Right ventricle myocardium inferior (tissue), 1 donor: ENCODE measurements at places on chromosomes 13 and 19. TPM values are rescaled to one million over a fixed set of nuclear protein-coding genes. Genes with fewer than 3 reads are reported as not detected.
A peak's percentile ranks its signal among the peaks of the same experiment; 100 is the strongest.

- DNase-seq, result no peak
Observed at GRCh38 chr13:113545455-113545930, 39.1 kb upstream of the TFDP1 start.

DNA sequence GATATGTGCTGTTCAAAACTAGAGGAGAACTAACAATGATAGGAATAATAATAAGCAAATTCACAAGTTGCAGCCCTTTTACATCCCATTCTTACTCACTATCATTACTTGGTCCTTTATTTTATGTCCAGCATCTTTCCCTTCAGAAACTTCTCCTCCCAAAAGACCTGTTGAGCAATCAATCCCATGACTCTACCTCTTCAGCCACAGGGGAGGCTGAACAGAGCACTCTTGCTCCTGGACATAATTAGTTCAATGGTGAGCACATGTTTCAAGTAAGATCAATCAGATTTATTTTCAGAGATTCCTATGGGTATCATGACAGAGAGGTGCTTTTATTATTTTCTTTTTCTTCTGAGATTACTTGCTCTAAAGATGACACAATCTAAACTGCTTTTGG is 260.0 kb downstream of the COG6 start:
- DNase-seq, result no peak

DNA sequence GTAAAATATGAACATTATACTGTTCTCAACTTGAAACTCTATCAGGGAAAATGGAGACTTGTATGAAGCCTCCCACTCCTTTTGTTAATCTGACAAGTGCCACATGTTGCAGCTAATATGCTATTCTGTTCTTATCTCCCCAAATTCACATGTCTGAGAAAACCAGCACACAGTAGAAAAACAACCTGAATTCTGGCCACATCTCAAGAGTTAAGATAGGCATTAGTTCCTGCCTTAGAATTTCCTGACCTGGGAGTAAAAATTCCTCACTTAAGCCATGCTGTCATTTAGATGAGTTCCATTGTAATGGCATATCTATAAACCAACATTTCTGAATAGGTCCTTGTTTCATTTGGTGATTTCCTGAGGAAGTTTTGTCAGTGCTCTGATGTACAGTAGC is 1098.5 kb downstream of the EFNB2 start:
- DNase-seq, result no peak

DNA sequence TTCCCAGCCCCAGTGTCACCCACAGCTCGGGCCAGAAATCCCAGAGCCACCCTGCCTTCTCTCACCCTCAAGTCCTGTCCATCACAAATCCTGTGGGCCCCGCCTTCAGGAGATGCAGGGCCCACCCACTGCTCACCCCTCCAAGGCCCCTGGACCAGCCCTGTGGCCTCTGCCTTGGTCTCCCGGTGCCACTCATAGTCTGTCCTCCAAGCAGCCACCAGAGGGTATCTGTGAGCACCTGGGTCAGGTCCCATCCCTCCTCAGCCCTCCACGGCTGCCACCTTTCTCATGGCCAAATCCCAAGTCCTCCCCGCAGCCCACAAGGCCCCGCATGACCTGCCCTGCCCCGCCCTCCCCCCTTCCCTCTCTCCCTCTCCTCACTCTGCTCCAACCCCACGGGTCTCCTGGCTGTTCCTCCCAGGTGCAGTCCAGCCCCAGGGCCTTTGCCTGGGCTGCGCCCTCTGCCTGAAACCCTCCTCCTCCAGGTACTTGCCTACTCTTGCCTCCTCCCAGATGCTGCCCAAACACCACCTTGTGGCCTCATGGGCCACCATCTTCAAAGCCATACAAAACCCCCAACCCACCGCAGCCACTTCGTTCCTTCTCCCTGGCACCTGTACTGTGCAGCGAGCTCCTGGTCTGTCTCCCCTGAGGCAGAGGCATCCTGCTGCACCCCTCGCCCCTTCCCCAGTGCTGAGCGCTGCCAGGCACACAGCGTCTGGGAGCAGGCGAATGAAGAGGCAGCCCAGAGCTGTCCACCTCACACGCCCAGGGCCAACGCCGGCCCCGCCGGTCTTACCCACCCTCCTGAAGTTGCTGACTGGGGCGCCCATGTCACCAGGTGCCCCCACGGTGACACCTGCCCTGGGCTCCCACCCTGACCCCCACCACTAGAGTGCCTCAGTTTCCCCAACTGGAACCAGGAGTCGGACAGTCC is 13.2 kb upstream of the UQCR11 start:
- peak; percentile 48 for DNase-seq

DNA sequence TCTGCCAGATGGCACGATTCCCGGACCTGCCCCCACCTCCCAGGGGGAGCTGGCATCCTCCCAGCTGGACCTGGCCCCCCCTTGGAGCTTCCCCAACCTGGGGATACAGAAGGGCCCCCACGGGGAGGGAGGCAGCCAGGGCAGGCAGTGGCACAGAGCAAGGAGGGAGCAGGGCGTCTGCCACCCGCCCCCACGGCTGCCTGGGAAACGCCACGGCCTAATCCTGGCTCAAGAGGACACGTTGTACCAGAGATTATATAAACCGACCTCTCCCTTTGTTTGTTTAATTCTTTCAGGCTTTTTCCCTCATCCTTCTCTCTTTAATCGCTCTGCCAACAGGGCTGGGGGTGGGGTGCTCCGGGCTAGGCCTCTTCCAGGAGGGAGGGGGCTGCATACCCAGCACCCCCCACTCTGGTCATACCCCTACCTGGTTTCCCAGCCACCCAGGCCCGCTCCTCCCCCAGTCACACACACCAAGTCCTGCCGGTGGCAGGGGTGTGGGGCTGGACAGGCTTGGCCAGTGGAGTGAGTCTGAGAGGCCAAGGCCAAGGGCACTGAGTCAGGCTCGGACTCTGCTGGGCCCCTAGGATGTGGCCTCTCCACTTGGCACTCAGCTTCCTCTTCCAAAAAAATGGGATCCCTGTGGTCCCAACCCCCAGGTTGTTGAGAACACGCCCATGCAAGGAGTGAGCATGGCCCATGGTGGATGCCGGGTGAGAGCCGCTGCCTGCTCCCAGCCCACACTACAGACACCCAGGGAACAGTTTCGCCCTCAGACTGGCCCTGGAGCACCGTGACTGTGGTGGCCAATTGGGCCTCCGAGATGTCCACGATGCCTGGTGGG is 29.5 kb upstream of the NFIC start:
- peak; percentile 92 for DNase-seq

DNA sequence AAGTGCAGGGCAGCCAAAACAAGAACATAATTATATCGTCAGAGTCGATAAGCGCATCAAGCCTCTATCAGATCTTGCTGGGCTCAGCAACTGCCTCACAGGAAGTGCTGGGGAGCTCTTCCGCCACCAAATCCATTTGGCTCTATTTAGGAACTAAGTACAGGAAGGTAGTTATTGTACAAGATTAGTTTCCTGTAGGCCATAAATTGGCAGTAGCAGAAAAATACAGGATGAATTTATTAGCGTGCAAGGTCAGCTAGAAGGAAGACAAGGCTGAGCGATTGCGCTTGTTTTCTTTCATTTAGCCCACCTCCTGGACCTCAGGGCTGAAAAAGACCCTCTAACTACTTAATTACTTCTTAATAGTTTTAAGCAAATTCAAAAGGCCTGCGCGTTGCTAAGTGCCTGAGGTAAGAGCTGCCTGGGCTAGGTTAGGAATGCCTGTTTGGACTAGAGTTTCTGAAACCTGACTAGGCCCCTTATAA is 118.5 kb downstream of the IRS2 start:
- no peak for DNase-seq

- DNase-seq, result no peak
Observed at GRCh38 chr13:102983496-102983895, 82.7 kb downstream of the SLC10A2 start.

DNA sequence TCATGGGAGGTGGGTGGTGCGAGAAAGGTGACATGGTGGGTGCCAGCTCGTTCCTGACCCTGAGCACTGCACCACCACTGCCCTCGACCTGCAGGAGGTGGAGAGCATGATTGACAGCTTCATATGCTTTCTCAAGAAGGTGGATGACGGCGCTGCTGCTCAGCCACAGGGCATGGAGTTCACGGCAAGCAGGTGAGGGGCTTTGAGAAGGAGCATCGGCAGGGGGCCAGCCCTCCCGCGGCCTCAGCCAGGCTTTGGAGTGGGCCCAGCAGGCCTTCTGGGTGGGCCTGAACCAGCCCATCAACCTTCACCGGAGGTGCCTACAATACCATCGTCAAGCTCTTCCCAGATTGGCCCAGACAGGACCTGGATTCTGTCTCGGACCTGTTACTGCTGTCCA is 18.9 kb upstream of the ZNF14 start:
- DNase-seq, result no peak

DNA sequence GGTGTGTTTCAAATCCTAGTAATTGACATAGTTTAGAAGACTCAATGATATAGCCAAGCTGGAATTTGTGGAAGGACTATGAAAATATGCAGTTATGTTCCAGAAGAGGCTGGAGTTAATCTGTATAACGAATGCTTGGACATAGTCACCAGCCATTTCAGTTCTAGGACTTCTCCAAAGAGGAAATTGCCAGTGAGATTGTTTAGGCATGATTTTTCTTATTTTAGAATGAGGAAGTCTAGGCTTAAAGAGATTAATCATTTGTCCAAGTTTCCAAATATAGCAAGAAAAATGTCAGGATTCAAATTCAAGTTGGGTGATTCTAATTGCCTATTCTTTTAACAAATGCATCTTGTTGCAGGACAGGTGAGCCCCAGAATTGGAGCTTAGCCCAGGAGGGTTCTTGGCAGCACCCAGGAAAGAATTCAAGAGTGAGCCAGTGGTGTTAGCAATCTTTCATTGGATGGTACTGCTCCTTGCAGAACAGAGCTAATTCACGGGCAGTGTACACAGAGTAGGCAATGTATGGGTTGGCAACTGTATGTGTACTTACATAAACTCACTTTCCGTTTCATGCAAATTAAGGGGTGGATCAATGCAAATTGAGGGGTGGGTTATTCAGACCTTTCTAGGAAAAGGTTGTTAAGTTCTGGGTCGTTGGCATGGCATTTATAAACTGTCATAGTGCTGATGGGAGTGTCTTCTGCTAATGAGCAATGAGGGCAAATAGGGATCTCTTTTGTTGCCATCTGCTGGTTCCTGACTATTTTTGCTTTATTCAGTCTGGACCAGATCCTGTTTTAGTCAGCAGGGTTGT is 763.1 kb upstream of the SLITRK1 start:
- no peak for DNase-seq

DNA sequence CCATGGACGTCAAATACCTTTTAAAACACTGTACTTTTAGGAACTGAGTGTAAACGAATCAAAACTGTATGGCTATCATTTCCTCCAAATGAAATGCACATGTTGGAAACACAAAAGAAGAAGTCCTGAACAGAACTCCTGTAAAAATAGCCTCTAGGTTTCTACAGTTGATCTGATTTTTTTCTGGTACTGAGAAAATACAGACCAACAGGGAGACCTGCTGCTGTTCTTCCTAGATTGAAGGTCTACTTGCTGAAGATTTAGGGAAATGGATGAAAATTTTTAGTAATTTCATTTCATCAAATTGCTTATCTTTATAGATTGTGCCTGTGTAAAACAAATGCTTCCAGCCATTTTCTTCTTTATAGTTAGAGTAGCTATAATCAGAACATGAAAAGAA is 520.4 kb downstream of the SLITRK6 start:
- no peak for DNase-seq

DNA sequence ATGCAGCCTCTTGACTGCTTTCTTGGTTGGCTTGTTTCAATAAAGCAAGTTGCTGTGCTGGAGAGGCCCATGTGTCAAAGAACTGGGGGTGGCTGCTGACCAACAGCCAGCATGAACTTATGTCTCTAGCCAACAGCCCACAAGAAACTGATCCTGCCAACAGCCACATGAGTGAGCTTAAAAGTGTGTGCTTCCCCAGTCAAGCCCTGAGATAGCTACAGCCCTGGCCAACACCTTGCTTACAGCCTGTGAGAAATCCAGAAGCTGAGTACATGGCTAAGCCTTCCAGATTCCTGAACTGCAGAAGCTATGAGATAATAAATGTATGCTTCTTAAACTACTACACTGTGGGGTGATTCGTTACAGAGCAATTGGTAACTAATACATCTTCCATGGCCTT is 38.9 kb upstream of the IPO5 start:
- no peak for DNase-seq

DNA sequence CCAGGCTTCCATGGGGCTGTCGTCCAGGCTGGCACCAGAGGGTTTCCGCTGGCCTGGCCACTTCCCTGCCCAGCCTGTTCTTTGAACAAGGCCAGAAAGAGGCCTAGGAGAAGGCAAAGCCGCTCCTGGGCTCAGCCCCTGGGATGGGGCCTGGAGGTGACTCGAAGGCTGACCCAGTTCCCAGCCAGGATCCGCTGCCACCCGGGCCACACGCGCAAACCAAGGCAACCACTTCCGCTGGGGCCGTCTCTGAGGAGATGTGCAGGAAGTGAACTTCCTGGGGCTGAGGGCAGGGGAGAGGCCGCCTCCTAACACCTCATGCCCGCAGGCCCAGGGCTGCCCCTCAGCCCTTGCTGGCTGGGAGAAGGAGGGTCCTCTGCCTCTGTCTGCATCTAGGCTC is 15.2 kb downstream of the PLEKHF1 start:
- peak; percentile 87 for DNase-seq

DNA sequence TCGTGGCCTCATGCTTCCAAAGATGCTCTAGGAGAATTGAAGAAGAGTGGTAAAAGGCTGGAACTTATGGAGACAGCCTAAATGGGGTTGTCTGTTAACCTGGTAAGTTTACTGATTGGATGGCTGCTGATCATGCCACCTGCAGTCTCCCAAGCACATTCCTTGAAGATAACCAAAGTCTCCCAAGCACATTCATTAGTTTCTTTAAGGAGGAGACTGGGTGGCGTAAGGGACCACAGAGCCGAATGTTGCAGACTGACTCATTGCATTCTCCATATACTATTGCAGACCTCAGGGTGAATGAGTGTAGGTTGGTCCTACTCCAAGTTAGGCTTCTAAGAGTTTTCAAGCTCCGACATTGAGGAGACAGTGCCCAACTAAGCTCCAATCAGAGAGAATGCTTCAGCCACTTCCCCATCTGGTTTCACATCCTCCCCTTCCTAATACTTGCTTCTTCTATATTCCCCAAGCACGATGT is at the start of gene IGFL3:
Gene IGFL3 (minus strand): TSS at position 51 of the 478 bp plus-strand sequence. CDS start 39 bp downstream, at position 12.
- DNase-seq, result no peak

Gene C19orf18
- total RNA-seq, result 2.2 TPM
